ENCODE measurements at places on chromosomes 7 and 10. TPM values are rescaled to one million over a fixed set of nuclear protein-coding genes. Genes with fewer than 3 reads are reported as not detected.

PYROXD2 gene
- 1.2 TPM for polyA plus RNA-seq

CRYGN gene
- 0.01 TPM for polyA plus RNA-seq

CDCA7L gene
- 6.0 TPM for polyA plus RNA-seq

CDK1 gene
- 23.4 TPM for polyA plus RNA-seq

INHBA gene
- 0.61 TPM for polyA plus RNA-seq

PIK3AP1 gene
- 0.31 TPM for polyA plus RNA-seq

INSIG1 gene
- polyA plus RNA-seq, result 40.3 TPM

TEX47 gene
- polyA plus RNA-seq, result not detected

AIFM2 gene
- 13.6 TPM for polyA plus RNA-seq

CHAT gene
- polyA plus RNA-seq, result not detected
